ENCODE measurements at places on chromosomes 5 and 9. TPM values are rescaled to one million over a fixed set of nuclear protein-coding genes. Genes with fewer than 3 reads are reported as not detected.

NINJ1 gene
- total RNA-seq = 18.2 TPM

LRRC19 gene
- total RNA-seq = not detected

F2RL1 gene
- 185 TPM for total RNA-seq

CD74 gene
- total RNA-seq = not detected

PCDHA12 gene
- total RNA-seq = 1.5 TPM

RNF208 gene
- not detected for total RNA-seq

ORM2 gene
- not detected for total RNA-seq

ITK gene
- total RNA-seq = not detected

SHB gene
- total RNA-seq = 27.4 TPM

NUTM2G gene
- total RNA-seq = under 0.01 TPM

GBGT1 gene
- total RNA-seq = 13.9 TPM

SPINK5 gene
- total RNA-seq = not detected

SEMA6A gene
- total RNA-seq = 4.9 TPM

TOR1B gene
- 16.2 TPM for total RNA-seq

CYLC2 gene
- total RNA-seq = not detected

FAM221B gene
- not detected for total RNA-seq

PLAC8L1 gene
- 0.83 TPM for total RNA-seq

C5orf46 gene
- total RNA-seq = 2.6 TPM

FAM169A gene
- total RNA-seq = 26.8 TPM

DDX31 gene
- 32.6 TPM for total RNA-seq

INSL4 gene
- not detected for total RNA-seq

OR2V1 gene
- not detected for total RNA-seq

SDHA gene
- total RNA-seq = 78.3 TPM

BHMT2 gene
- total RNA-seq = 8.0 TPM

PCDHB11 gene
- total RNA-seq = 1.1 TPM

CDX1 gene
- total RNA-seq = 1.3 TPM

PROB1 gene
- total RNA-seq = 0.17 TPM

TEX48 gene
- not detected for total RNA-seq

CYSRT1 gene
- total RNA-seq = not detected

CDKN2B gene
- total RNA-seq = not detected

SLC36A2 gene
- total RNA-seq = not detected

TCF7 gene
- total RNA-seq = 4.1 TPM

SLC34A3 gene
- not detected for total RNA-seq

PCDHA9 gene
- total RNA-seq = 0.51 TPM

NRG2 gene
- total RNA-seq = 0.17 TPM

FOXB2 gene
- not detected for total RNA-seq

OR1J2 gene
- total RNA-seq = not detected

LHX3 gene
- total RNA-seq = not detected

ANKDD1B gene
- total RNA-seq = 0.12 TPM

SV2C gene
- 0.03 TPM for total RNA-seq

SLCO6A1 gene
- total RNA-seq = 0.48 TPM

PCDHA4 gene
- 1.0 TPM for total RNA-seq

PPP2R2B gene
- 5.0 TPM for total RNA-seq

Measured in Daoy (cell line).